NCI-H1105 (cell line): ENCODE measurements at places on chromosomes 3 and 15.

DNA sequence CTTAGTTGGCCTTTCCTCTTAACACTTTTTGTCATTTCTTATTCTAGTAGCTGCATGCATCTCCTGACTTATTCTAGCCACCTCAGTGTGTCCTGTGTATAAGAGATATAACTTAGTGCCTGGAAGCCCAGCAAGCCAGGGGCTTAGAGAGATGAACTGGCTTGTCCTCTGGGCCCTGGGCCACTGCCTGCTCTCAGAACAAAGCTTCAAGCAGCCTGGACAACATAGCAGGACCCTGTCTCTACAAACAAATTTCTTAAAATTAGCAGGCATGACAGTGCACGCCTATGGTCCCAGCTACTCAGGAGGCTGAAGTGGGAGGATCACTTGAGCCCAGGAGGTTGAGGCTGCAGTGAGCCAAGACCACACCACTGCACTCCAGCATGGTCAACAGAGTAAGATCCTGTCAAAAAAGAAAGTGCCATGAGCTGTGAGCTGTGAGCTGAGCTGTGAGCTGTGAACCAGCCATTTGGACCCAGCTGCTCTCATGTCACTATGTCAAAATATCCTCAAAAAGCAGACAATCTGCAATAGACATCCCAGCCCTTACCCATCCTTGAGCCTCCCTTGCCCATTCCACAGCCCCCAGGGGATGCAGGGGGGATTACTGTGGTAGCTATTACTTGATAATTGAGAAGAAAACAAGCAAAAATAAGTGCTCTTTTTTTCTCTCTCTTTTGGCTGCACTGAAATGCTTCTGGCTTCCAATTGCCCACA lies 174.5 kb downstream of the OPA1 start:
- no peak for DNase-seq

GRCh38 chr15:72057548-72058091 lies 60.3 kb downstream of the MYO9A start:
- DNase-seq: no peak

DNA sequence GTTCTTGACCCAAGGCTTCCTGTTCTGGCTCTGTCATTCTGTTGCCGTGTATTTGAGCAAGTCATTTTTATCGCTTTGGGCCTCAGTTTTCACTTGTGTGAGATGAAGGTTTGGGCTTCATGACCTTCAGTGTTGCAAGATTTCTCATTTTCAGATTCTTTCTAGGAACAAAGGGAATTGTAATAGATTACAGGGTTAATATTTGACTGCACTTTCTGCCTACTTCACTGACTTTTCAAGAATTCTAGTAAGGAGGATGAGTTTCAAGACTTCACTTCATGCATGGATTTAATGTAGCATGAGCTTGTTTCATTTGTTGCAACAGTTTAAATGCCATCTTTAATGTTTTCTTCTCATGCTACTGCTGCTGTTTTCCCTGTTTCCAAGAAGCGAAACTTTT lies 226.5 kb downstream of the NLGN1 start:
- DNase-seq: no peak

- DNase-seq: peak; percentile 97
Measured at GRCh38 chr3:127786353-127787070, 35.8 kb downstream of the MGLL start.

GRCh38 chr3:194682189-194682693 lies 3.4 kb upstream of the FAM43A start:
- DNase-seq: no peak

GRCh38 chr15:100703032-100703578 lies 100.7 kb downstream of the ASB7 start:
- no peak for DNase-seq

DNA sequence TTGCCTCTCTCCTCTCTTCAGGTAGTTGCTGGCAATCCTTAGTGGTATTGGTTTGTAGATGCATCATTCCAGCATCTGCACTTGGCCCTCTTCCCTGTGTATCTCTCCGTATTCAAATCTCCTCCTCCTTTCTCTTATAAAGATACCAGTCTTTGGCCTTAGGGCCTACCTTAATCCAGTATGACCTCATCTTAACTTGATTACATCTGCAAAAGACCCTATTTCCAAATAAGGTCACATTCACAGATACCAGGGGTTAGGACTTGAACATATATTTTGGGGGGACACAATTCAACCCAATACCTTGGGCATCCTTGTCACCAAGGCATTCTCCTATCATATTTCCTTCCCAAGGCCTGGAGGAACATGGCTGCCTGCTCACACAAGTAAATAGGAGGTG lies 22.0 kb upstream of the ABHD2 start:
- DNase-seq: no peak

GRCh38 chr15:39819533-39819932 lies 36.9 kb upstream of the FSIP1 start:
- no peak for DNase-seq

GRCh38 chr3:71039332-71039731 lies 544.2 kb downstream of the FOXP1 start:
- DNase-seq: no peak

- DNase-seq: no peak
Measured at GRCh38 chr3:89052386-89052785, 55.0 kb upstream of the EPHA3 start.

GRCh38 chr3:124997303-124998246 lies 58.2 kb downstream of the HEG1 start:
- DNase-seq: no peak

- no peak for DNase-seq
Measured at GRCh38 chr3:184713040-184713355, 1.1 kb upstream of the MAGEF1 start.

- DNase-seq: no peak
Measured at GRCh38 chr3:119343719-119344118, 49.5 kb downstream of the ARHGAP31 start.

GRCh38 chr3:43159131-43159875 lies 53.4 kb upstream of the POMGNT2 start:
- DNase-seq: no peak

DNA sequence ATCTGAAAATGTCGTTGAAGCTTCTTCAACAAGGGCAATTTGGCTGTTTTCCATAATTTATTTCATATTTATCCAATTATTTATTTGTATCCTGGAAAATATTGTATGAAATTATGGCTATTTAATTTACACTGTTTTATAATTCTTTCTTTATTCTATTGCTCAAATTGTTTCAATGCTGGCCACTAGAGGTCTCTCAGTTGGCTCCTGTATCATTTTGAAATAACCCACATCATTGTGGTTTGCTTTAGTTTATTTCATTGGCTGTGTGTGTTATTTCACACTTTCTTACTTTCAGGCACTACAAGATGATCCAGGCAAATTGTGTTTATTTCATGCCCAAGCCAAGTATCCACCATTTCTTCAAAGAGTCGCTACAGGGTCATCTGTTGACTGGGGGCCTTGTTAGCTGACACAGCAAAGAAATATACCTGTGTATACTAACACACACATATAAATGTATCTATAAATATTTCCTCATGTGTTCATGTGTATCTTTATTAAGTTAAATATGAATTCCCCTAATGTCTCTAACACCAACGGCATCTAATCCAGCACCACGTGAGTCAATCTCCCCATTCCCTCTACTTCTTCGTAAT lies 86.2 kb downstream of the NPAP1 start:
- DNase-seq: no peak

GRCh38 chr3:167874671-167875372 lies 139.3 kb downstream of the SERPINI1 start:
- no peak for DNase-seq

DNA sequence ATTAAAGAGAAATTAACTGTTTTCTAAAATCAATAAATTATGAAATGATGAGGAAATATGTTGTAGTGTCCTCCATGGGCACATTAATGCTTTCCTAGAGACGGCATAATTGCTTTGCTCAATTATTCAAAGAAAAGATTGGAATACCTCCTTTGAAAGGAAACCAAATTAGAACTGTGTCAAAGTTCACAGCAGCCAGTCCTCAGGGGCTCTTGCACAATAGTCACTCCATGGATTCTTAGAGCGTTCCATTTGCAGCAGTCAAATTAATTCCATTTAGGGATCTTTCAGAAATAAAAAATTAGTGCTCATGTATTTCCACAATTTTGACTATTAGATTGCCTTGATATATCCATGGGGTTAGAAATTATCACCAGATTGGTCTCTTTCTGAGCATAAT lies 841.6 kb upstream of the DPPA4 start:
- no peak for DNase-seq

DNA sequence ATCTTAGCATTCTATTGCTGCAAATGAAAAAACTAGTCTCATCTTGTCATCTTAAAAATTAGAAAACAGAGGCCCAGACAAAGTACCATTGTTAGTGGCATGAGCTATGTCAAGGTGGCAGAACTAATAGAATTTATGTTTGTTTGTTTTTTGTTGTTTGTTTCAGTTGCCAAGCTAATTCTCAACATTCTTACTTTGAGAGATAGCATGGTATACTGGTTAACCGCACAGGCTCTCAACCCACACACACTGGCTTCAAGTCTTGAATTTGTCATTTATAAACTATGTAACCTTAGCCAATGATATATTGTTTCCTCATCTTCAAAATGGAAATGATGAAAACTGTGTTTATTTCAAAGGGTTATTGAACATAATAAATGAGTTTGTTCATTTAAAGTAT lies 367.6 kb upstream of the PLSCR5 start:
- DNase-seq: no peak
